ENCODE measurements at places on chromosomes 3 and 15.

DNA sequence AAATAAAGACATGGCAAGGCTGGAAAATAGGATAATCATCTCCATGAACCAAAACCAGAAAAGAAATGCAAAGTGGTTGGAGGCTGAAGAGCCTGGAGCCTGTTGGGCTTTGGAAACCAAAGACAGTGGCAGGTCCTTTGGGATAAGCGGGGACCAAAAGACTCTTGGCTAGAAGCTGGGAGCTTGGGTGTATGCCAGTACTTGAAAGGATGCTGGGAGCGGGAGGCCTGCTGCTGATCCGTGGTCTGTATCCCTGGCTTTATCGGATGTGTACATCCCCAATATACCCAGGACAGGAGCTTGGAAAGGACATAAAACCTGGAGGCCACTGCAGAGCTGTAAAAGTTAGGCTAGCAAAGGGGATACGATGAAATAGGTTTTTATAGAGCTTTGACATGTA is 1.3 kb upstream of the CHRNB4 start:
- no peak for ATAC-seq

- ATAC-seq, result no peak
Observed at GRCh38 chr3:153372326-153372725, 210.3 kb downstream of the RAP2B start.

DNA sequence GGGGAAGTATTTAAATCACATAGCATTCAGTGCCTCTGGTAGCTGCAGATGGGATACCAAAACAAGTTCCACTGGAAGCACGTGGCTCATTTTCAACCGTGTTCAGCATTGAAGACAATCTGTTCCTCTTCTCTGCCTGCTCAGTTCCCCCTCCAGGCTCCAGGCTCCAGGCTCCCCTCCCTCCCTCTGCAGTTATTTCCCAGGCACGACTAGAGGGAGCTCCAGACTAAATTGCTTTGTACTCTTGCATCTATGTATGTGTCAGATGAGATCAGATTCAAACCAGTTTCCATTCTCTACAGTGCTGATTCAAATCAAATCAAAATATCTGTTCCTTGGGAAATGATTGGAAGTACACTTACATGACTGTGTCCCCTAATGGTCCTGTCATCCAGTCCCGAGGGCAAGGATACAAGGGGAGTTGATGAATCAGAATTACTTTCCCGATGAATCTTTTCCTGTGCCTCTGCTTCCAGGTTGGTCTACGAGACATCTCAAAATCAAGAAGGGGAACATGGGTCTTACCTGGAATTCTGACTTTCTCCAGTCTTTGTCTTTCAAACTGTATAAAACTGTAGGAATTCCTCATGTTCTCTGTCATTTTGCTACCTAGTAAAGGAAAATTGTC is 600.5 kb downstream of the EDEM1 start:
- ATAC-seq, result no peak

DNA sequence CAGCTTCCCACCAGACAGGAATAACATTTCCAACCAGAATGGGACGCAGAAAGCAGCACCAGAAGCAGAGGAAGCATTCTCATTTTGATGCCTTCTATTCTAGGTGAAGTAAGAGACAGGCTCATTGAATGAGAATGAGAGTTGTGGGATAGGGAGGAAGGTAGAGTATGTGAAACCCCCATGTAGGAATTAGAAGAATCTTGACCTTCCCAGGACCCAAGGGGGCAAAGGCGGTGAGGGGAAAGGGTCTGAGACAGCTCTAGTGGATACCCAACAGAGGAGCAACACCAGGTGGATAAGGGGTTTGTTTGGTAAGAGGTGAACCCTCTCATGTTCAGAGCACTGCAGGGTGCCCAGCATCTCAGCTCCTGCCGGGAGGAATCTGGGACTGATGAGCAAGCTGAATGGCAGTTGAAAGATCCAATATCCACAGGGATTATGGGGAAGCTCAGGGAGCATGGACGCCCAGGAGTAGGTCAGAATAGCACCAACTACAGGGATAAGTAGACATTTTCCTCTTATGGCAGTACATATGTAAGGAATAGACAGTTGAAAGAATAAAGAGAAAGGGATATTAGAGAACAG is 77.0 kb downstream of the PLCL2 start:
- ATAC-seq, result no peak

- ATAC-seq, result peak; percentile 50
Observed at GRCh38 chr15:90839187-90840071, 29.0 kb upstream of the FURIN start.

GRCh38 chr15:60889491-60889890 is 339.6 kb downstream of the RORA start:
- ATAC-seq, result no peak

DNA sequence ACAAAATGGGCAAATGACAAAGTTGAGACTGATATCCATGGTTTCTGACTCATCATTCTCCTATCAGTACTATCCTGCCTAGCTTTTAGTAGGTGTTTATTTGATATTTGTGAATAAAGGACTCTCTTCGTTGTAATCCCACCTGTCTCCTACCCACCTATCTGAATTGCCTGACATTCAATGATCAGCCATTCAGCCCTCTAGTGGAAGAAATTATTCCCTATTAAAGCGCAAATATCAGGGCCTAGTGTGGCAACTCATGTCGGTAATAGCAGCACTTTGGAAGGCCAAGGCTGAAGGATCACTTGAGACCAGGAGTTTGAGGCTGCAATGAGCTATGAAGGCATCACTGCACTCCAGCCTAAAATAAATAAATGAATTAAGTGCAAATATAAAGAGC is 195.7 kb upstream of the SETMAR start:
- no peak for ATAC-seq
